ENCODE measurements at places on chromosomes 3 and 15. TPM values are rescaled to one million over a fixed set of nuclear protein-coding genes. Genes with fewer than 3 reads are reported as not detected.
A peak's percentile ranks its signal among the peaks of the same experiment; 100 is the strongest.

DNA sequence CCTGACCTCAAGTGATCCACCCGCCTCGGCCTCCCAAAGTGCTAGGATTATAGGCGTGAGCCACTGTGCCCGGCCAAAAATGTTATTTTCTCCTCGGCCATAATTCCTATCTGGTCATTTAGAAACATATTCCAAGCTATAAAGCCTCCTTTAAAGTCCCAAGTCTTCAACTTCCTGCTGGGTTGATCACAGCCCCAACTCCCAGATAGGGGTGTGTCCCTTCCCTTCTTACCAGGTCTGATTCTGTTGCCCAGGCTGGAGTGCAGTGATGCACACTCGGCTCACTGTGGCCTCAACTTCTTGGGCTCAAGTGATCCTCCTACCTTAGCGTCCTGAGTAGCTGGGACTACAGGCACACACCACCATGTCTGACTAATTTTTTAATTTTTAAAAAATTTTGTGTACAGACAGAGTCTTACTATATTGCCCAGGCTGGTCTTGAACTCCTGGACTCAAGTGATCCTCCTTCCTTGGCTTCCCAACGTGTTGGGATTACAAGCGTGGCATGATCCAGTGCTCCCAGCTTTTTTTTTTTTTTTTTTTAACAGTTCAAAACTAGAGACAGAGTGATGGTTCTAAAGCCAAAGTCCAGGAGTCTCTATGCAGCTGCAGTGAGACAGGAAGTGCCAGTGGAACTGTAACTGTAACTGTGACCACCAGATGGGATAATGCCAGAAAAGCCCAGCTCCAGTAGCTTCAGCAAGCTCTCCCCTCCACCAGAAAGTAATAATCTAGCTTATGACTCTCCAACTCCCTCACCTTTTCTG lies 8.2 kb upstream of the PRKAR2A start:
- no peak overlapping the region for H3K4me3 ChIP-seq
- no peak for DNase-seq
- H3K4me1 ChIP-seq = peaks cover 7% of the 10 kb centered on the region
- H3K36me3 ChIP-seq = no peaks in the 10 kb centered on the region

DNA sequence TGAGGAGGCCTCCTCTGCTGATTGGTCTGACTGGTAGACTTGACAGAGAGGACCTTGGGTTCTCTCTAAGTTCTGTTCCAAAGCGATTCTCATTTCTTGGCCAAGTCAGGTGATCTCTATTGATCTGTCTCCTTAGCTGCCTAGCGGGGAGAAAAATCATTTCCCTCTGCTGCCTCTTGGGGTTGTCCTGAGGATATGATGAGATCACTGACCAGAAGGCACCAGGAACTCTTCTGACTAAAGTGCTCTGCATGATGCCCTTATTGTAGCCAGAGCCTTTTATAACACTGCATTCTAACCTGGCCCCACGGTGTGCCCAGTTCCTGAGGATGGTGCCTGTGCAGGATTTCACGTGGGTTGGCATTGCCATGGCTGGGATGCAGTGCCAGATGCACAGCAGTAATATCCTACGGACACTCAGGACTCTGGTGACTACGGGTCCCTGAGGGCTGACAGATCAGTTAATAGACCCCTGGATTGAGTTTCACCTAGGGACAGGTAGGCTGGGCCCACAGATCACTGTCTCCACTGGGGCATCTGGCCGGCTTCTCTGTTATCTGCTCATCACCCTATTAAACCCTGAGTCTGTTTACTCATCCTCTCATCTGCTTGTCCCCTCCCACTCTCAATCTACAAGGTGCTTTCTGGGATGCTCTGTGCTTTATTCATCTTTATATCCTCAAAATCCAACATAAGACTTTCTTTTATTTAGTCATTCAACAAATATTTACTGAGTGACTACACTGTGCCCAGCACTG lies 3.9 kb upstream of the HEG1 start:
- H3K4me3 ChIP-seq = no peak overlapping the region
- DNase-seq = no peak
- H3K4me1 ChIP-seq = peaks cover 12% of the 10 kb centered on the region
- peak overlapping the region; percentile 48 for H3K27ac ChIP-seq
- no peaks in the 10 kb centered on the region for H3K36me3 ChIP-seq

DNA sequence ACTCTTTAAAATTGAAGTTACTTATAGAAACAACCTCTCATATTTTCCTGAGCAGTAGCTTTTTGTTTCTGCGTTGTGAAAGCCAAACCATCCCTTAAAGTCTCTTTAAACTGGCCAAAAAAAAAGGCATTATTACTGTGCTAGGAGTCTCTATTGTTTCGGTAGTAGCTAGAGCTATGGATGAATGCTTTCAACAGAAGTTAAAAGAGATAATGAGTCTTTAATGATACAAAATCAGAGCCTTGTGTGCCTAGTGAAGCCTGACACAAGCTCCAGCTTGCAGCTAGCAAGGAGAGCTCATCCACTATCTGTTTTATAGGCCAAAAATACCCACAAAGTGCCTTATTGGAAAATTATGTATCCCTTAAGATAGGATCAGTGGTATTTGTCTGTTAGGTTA lies 360.4 kb upstream of the CDIN1 start:
- H3K27me3 ChIP-seq = no peaks in the 10 kb centered on the region
- no peak overlapping the region for H3K27ac ChIP-seq
- H3K4me3 ChIP-seq = no peak overlapping the region
- H3K4me1 ChIP-seq = no peaks in the 10 kb centered on the region

DNA sequence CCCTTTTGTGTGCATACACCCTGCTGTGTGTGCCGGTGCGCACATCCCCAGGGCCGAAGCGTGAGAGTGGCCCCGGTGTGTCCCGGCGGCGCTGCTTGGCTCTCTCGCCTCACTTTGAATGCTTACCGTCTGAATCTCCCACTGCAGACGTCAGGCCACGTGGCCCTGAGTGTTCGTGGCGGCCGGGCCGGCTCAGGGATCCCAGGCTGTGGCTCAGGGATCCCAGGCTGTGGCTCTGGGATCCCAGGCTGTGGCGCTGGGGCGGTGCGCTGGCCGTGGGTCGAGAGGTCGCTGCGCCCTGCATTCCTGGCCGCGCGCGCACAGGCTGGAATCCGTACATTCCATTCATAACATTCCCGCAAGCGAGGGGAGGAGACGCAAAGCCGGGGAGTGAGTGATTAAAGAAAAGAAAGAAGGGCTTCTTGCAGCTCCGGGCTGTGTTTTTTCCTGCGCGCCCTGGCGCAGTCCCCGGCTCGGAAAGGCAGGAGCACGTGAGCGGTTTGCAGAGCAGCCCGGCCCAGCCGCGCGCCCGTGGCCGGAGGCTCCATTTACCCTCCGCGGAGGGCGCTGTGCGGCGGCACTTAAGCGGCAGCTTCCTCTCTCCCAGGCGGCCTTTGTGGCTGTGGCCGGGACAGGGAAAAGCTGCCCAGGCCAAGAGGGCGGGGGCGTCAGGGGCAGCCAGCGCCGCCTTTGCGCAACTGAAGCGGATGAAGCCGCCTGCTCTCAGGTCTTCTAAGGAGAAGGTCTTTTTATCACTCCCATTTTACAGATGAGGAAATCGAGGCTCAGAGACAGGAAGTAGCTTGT lies 87.0 kb upstream of the ALDH1L1 start:
- no peak overlapping the region for H3K4me3 ChIP-seq
- H3K27me3 ChIP-seq = peaks cover 18% of the 10 kb centered on the region
- no peaks in the 10 kb centered on the region for H3K4me1 ChIP-seq

DNA sequence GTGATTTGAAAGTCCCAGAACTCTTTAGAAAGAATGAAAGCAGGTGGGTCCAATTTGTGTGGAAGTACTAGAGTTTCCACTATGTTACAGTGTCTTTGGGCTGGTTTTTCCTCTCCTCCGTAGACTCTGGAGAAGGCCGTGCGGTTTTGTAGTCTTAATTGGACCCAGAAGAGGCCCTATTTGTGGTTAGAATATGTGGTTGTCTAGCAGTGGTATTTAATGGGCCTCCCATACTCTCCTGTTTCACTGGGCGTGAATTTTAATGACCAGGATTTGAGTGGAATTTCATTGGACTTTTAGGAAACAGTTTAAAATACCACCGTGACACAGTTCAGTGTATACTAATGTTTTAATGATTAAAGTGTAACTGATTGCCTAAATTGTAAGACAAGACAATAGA lies 182.3 kb downstream of the BBX start:
- H3K27me3 ChIP-seq = no peaks in the 10 kb centered on the region
- H3K4me1 ChIP-seq = peaks cover 17% of the 10 kb centered on the region
- no peak for DNase-seq
- H3K27ac ChIP-seq = no peak overlapping the region
- H3K36me3 ChIP-seq = no peaks in the 10 kb centered on the region

- no peak overlapping the region for H3K4me3 ChIP-seq
- H3K27ac ChIP-seq = no peak overlapping the region
- peaks cover 46% of the 10 kb centered on the region for H3K27me3 ChIP-seq
- no peak for DNase-seq
- no peaks in the 10 kb centered on the region for H3K4me1 ChIP-seq
Observed at GRCh38 chr15:93527374-93528050, 438.5 kb upstream of the RGMA start.

GRCh38 chr3:122931636-122932035 lies 95.9 kb downstream of the SEMA5B start:
- H3K4me1 ChIP-seq = no peaks in the 10 kb centered on the region
- no peak overlapping the region for H3K4me3 ChIP-seq
- H3K27me3 ChIP-seq = peaks cover 25% of the 10 kb centered on the region
- H3K27ac ChIP-seq = no peak overlapping the region
- DNase-seq = no peak

- DNase-seq = no peak
- no peak overlapping the region for H3K27ac ChIP-seq
- H3K36me3 ChIP-seq = peaks cover 23% of the 10 kb centered on the region
- peaks cover 25% of the 10 kb centered on the region for H3K4me1 ChIP-seq
- no peak overlapping the region for H3K4me3 ChIP-seq
- no peaks in the 10 kb centered on the region for H3K27me3 ChIP-seq
Observed at GRCh38 chr15:50358845-50359244, 3.8 kb upstream of the GABPB1 start.

DNA sequence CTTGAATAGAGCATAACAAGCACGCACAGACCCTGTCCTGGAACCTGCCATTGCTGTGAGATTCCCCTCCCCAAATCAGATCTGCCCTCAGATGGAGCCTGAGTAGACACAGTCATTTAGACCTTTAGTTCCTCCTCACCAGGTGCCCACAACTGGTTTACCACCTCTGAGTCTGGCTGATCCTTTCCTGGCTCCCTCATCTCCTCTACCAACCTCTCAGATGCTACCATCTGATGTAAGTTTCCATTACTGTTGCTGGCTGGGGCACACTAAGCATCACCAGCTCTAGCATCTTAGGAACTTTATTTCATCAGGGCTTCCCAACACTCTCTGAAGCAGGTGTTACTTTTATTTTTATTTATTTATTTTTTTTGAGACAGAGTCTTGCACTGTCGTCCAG lies 288.3 kb downstream of the TLE3 start:
- DNase-seq = no peak
- H3K27ac ChIP-seq = no peak overlapping the region
- no peak overlapping the region for H3K4me3 ChIP-seq
- peaks cover 20% of the 10 kb centered on the region for H3K27me3 ChIP-seq

- no peaks in the 10 kb centered on the region for H3K4me1 ChIP-seq
- H3K36me3 ChIP-seq = no peaks in the 10 kb centered on the region
- DNase-seq = no peak
- peaks cover 8% of the 10 kb centered on the region for H3K27me3 ChIP-seq
- H3K4me3 ChIP-seq = no peak overlapping the region
Observed at GRCh38 chr3:53597136-53597915, 102.9 kb downstream of the CACNA1D start.

The SH2D7 gene
- not detected for total RNA-seq

The FSIP1 gene
- 0.31 TPM for total RNA-seq

The CISH gene
- 151 TPM for total RNA-seq

The LYZL4 gene
- total RNA-seq = not detected

The BNC1 gene
- not detected for total RNA-seq

The KBTBD13 gene
- not detected for total RNA-seq

The BCL2A1 gene
- total RNA-seq = 17.3 TPM

The GOLGA6A gene
- total RNA-seq = not detected

The SLC22A13 gene
- total RNA-seq = 1.8 TPM
